ENCODE measurements at places on chromosomes 7 and 10.

GRCh38 chr7:110637252-110637651, 453.7 kb upstream of the LRRN3 start:
- no peak for DNase-seq

DNA sequence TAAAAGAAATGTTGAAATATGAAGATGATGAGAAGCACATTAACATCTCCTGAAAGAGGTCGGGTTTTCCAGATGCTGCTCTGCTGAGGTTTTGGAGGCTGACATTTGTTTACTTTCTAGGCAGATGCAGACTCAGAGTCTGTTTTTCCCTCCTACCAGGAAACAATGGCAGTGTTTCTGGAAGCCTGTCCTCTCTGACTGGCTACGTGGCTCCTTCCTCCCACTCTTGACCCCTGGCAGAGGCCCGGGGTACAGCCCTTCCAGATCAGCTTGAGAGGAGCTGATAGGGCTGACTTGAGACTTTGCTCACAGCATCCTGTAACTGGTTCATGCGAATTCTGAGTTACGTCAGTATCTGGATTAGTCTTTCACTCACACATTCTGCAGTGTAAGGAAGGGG, 41.1 kb upstream of the IL15RA start:
- no peak for DNase-seq

- DNase-seq: no peak
Observed at GRCh38 chr7:88357781-88358525, 51.3 kb upstream of the STEAP4 start.

GRCh38 chr10:71127104-71127503, 85.3 kb upstream of the UNC5B start:
- no peak for DNase-seq
